CD4-positive, alpha-beta T cell treated with Interleukin-6 at 100 ng/mL for 8 hours (primary cell): ENCODE measurements at places on chromosomes 5 and 9.
A peak's percentile ranks its signal among the peaks of the same experiment; 100 is the strongest.

DNA sequence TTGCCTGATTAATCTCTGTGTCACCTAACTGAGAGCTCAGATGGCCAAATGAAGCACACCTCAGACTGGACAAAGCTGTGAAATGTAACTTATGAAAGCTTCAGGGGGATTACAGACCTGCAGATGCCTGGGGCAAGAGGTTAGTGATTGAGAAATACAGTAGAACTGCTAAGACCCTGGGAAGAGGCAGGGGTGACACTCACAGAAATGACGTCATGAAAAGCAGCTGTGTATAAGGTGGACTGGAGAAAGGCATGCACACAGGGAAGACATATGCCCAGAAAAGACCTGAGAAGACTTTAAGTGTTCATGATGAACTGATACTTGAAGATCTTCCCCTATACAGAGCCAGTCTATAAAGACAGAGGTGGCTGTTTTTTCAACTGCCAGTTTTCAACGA lies 49.3 kb upstream of the SPTLC1 start:
- no peak for DNase-seq

- no peak for DNase-seq
These were observed 16.3 kb downstream of the TNFSF8 start for GRCh38 chr9:114914139-114914538.

GRCh38 chr9:124475158-124475867 lies 25.1 kb downstream of the ADGRD2 start:
- DNase-seq, result no peak

DNA sequence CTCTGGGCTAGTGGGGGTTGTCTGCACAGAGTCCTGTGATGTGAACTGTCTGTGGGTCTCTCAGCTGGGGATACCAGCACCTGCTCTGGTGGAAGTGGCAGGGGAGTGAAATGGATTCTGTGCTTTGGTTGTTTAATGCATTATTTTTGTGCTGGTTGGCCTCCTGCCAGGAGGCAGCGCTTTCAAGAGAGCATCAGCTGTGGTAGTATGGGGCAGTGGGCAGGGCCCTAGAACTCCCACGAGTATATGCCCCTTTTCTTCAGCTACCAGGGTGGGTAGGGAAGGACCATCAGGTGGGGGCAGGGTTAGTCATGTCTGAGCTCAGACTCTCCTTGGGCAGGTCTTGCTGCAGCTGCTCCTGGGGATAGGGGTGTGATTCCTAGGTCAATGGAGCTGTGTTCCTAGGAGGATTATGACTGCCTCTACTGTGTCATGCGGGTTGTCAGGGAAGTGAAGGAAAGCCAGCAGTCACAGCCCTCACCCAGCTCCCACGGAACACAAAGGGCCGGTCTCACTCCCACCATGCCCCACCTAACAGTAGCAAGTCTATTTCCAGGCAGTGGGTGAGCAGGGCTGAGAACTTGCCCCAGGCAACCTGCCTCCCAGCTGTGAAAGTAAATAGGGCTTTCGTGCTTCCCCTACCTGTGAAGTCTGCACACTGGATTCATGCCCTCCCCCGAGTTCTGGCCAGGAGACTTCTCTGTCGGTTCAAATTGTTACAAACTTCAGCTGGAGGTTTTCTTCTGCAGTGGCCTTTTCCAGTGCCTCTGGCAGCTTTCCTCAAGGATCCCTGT lies 25.7 kb upstream of the FAM81B start:
- DNase-seq, result no peak

GRCh38 chr5:25964009-25964372 lies 1074.4 kb downstream of the CDH9 start:
- DNase-seq, result no peak

DNA sequence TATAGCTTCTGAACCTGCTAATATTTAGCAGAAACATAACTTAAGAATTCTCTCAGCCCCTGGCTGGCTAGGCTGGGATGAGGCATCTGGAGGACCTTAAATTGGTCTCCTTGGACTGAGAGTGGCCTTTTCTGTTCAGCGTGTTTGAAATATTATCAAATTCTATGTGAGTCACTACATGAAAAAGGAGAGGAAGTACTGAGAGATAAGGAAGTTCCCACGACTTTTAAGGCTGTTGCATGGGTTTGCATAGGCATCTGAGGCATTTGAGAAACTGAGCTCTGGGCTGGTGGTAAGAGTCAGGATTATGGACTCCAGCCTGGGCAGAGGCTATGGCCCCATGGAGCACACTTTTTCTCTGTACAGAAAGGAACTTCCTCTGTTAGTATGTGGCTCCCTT lies 816.2 kb upstream of the GRAMD2B start:
- no peak for DNase-seq

- DNase-seq, result no peak
These were observed 1016.3 kb upstream of the SEMA6A start for GRCh38 chr5:117590944-117591343.

DNA sequence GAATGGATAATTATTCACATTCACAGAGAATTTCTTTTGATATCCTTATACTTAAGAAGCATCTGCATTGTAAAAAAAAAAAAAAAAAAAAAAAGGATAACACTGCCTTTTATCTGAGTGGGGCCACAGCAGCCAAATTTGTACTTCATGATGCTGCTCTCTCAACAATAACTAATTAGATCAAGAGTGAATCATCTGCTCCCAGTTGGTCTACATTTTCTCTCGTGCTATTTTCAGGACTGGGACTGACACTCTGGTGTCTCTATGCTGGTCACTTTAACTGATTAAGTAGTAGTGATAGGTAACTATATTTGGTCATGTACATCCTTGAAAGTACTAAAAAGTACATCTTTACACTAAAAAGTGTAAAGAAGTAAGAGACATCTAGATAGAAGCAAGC lies 90.1 kb downstream of the RFX3 start:
- DNase-seq, result no peak

GRCh38 chr9:20512106-20512505 lies 110.2 kb downstream of the MLLT3 start:
- no peak for DNase-seq

DNA sequence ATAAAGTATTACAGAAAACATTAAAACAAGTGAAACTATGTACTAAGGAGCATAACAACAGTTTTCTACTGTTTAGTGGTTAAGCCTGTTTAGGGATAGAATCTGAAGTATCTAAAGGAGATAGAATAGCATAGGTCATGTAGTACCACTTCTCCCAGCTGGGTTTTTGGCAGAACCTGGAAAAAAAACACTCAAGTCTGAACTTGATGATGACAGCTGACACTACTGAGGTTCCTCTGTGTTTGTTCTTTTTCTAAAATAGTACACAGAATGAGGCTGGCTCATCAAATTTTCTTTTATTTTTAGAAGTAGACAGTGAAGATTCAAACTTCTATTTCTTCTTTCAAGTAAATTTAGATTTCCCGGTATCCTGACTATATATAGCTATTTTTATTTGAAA lies 203.8 kb upstream of the ACO1 start:
- DNase-seq, result no peak

GRCh38 chr9:70601000-70601951 lies 186.8 kb upstream of the KLF9 start:
- no peak for DNase-seq

DNA sequence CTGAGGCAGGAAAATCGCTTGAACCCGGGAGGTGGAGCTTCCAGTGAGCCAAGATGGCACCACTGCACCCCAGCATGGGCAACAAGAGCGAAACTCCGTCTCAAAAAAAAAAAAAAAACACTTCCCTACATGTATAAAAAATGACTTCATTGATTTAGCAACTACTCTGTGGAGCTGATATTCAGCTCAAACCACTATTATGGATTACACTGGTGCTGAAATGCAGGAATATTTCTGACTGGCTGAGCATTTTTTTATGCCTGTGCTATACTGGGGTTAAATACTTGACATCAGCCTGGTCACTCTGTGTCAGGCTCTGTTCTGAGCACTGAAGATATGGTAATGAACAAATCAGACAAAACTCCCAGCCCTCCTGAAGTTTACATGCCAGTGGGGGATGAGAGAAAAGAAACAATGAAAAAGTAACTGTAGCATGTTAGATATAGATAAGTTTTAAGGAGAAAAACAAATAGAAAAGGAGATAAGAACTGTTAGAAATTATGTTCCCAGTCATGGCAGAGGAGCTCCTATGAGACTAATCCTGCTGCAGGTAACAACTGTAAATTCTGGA lies 22.6 kb upstream of the TTC39B start:
- DNase-seq, result no peak

- no peak for DNase-seq
These were observed 218.1 kb downstream of the MPDZ start for GRCh38 chr9:13061390-13061789.

- DNase-seq, result no peak
These were observed 20.4 kb upstream of the RPS14 start for GRCh38 chr5:150469718-150470469.

- peak; percentile 78 for DNase-seq
These were observed 31.4 kb upstream of the EGFL7 start for GRCh38 chr9:136631038-136632000.

GRCh38 chr9:77021922-77022782 lies 2.7 kb downstream of the FOXB2 start:
- DNase-seq, result no peak

DNA sequence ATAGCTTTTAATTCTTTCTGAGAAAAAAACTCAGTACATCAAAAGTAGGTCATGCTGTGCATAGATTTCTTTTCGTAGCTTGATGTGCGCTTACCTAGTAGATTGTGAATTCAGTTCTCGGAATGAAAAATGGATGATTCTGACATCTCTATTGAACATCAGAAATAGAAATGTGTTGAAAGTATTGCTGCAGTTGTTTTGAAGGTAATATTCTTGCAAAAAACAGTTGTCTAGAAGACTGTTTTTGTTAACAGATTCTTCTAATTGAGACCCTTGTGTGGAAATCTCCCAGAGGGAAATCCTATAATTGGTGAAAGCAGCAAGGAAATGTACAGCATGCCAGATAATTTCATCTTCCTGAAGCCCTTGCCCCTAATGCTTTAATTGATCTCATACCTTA lies 54.5 kb downstream of the MACIR start:
- DNase-seq, result no peak

- no peak for DNase-seq
These were observed 140.9 kb upstream of the SPEF2 start for GRCh38 chr5:35476797-35477196.

- no peak for DNase-seq
These were observed 78.2 kb downstream of the RAI14 start for GRCh38 chr5:34734326-34734725.

GRCh38 chr5:38207343-38207742 lies 51.0 kb upstream of the EGFLAM start:
- no peak for DNase-seq

DNA sequence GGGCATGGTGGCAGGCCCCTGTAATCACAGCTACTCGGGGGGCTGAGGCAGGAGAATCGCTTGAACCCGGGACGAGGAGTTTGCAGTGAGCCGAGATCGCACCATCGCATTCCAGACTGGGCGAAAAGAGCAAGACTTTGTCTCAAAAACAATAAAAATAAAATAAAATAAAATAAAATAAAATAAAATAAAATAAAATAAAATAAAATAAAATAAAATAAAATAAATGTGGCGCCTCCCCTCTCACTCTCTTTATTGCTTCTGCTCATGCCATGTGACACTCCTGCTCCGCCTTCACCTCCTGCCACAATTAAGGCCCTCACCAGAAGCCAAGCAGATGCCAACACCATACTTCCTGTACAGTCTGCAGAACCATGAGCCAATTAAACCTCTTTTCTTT lies 3.8 kb upstream of the SHC3 start:
- no peak for DNase-seq

GRCh38 chr9:98429613-98430012 lies 174.2 kb upstream of the TBC1D2 start:
- no peak for DNase-seq

DNA sequence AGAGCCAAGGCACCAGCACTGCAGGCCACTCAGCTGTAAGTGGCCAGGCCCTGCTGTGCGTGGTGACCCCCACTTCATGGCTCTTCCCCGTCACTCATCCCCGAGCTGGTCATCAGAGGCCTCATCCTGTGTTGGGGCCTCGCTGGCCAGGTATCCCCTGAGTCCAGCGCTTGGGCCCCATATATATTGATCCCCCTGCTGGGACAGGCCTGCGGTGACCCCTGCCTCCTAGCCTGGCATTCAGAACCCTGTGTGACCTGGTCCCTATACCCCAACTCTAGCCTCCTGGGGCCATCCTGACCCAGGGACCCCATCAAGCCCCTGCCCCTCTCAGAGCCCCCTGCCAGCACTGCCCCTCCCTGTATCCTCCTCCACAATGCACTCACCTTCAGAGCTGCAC lies 12.7 kb downstream of the GBGT1 start:
- DNase-seq, result no peak

GRCh38 chr9:130138791-130139190 lies 33.4 kb upstream of the NCS1 start:
- DNase-seq, result peak; percentile 25

DNA sequence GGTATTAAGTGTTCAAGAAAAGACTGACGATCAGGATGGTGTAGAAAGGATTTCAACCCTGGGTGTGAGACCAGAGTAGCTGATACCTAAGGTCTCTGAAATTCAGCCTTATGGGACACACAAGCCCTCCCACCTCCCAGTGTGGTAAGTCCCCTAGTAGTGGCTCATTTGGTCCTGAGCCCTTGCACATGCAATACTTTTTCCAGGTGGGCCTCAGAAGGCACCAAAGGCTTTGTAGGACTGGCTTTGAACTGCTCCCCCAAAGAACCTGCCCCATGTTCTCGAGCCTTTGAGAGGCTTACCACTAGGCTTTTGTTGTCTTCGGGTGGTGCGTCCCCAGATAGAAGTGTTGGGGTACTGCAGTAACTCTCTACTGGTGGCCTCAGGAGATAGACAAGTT lies 803 bp downstream of the GARIN3 start:
- DNase-seq, result no peak

DNA sequence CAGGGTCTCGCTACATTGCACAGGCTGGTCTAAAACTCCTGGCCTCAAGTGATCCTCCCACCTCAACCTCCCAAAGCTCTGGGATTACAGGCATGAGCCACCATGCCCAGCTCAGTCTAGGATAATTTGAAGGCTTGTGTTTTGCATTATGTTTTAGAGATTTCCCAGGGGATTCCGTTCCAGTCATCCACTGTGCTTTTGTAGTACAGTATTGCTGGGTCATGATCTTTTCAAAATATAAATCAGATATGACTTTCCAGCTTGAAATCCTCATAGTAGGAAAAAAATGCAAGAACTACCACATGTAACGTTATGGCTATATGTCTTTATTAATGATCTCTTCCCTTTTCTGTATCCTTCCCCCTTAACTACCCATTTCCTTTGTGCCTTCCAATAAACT lies 338.1 kb downstream of the PRELID2 start:
- no peak for DNase-seq

DNA sequence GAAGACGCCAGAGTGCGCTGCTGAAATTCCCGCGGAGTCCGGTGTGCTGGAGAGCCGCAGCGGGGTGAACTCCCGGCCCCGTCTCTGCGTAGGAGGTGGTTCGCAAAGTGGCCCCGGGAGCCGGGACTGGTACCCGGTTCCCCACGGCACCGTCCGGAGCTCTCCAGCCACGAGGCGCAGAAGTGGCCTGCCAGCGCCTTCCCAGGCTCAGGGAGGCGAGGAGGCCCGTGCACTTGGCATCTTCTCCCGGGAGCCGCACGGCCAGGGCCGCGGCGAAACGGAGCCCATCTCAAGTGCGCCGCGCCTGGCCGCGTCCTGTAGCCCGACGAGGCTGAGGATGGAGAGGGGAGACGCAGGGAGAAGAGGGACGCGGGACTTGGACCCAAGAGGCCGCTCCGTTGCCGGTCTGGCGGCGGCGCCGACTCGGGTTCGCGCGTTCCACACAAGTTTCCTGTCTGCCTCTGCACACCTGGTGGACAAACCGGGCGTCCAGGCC lies 1.1 kb upstream of the IRX1 start:
- no peak for DNase-seq

- DNase-seq, result no peak
These were observed 140.4 kb upstream of the EGFLAM start for GRCh38 chr5:38117784-38118479.

- no peak for DNase-seq
These were observed 28.7 kb upstream of the ZSWIM6 start for GRCh38 chr5:61303346-61303745.

GRCh38 chr9:132099741-132100407 lies 20.2 kb upstream of the MED27 start:
- DNase-seq, result no peak
